Cardiac atrium fibroblast (primary cell): ENCODE measurements at places on chromosomes 16 and 17. TPM values are rescaled to one million over a fixed set of nuclear protein-coding genes. Genes with fewer than 3 reads are reported as not detected.

Gene CHRNB1
- 6.9 and 8.3 TPM in 2 replicates for total RNA-seq

Gene HBA2
- not detected in 2 replicates for total RNA-seq

Gene DBF4B
- 4.2 and 4.4 TPM in 2 replicates for total RNA-seq

Gene HS3ST6
- total RNA-seq = not detected in 2 replicates

Gene MBTPS1
- total RNA-seq = 105 and 113 TPM in 2 replicates

Gene KLHDC4
- total RNA-seq = 11.0 and 21.1 TPM in 2 replicates

Gene CDH11
- total RNA-seq = 258 and 313 TPM in 2 replicates

Gene ZG16
- not detected in 2 replicates for total RNA-seq

Gene NOD2
- not detected in 2 replicates for total RNA-seq

Gene TIMP2
- total RNA-seq = 183 and 199 TPM in 2 replicates

Gene PLK1
- total RNA-seq = 13.5 and 19.9 TPM in 2 replicates

Gene MT1A
- 5.7 and 6.9 TPM in 2 replicates for total RNA-seq

Gene NPTX1
- 0.81 TPM in 1 of 2 replicates, not detected in the other for total RNA-seq

Gene PRAC2
- not detected in 2 replicates for total RNA-seq

Gene FOXJ1
- total RNA-seq = not detected in 2 replicates

Gene ABCA6
- total RNA-seq = 53.5 and 73.7 TPM in 2 replicates

Gene CHD9NB
- 0.18 and 2.1 TPM in 2 replicates for total RNA-seq

Gene NATD1
- total RNA-seq = 4.7 and 7.3 TPM in 2 replicates

Gene CLEC18A
- not detected in 2 replicates for total RNA-seq
